ENCODE measurements at places on chromosomes 7 and 10. TPM values are rescaled to one million over a fixed set of nuclear protein-coding genes. Genes with fewer than 3 reads are reported as not detected.

SLC25A13 gene
- 8.9 TPM for total RNA-seq

PILRA gene
- total RNA-seq = 11.5 TPM

FKBP6 gene
- total RNA-seq = not detected

CDNF gene
- 0.89 TPM for total RNA-seq

- H3K27ac ChIP-seq = no peak overlapping the region
- H3K4me1 ChIP-seq = no peaks in the 10 kb centered on the region
- no peak for DNase-seq
- no peak overlapping the region for H3K4me3 ChIP-seq
- H3K36me3 ChIP-seq = no peaks in the 10 kb centered on the region
Observed at GRCh38 chr10:75476985-75477384, 45.6 kb downstream of the LRMDA start.

DNA sequence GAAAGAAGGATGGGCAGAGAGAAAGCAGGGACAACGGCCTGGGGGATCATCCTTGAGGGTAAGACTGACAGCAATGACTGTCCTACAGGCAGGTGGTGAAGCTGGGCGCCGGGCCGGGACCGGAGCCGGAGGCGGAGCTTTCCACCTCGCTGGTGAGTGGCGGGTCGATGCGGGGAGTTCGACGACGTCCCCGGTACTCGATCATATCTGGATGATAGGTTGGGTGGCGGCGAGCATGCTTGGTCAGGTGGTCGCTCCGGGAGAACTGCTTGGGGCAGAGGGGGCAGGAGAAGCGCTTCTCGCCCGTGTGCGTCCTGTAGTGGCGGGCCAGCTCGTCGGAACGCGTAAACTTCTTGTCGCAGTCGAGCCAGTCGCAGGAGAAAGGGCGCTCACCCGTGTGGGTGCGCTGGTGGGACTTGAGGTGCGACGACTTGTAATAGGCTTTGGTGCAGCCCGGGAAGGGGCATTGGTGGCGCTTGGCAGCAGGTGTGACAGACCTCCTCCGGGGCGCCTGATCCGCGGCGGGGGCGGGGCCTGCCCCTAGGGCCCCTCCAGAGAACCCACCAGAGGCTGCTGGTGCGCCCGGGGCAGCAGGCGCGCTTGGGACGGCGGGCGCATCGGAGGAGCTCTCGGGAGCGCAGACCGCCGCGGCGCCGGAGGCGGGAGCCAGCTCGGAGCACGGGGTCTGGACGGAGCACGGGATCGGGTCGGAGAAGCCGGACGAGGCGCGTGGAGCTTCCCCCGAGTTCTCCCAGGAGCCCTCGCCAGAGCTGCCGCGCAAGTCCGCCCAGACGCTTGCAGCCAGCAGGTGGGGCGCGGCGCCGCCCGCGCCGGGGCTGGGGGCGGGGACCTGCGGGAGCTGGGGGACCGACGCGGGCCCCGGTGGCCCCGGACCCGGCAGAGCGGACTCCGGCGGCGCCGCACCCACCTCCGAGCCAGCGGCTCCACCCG is 752 bp downstream of the KLF14 start:
- peak; percentile 27 for DNase-seq
- H3K4me1 ChIP-seq = peaks cover 11% of the 10 kb centered on the region
- H3K36me3 ChIP-seq = peaks cover 8% of the 10 kb centered on the region
- H3K27ac ChIP-seq = peak overlapping the region; percentile 40

DNA sequence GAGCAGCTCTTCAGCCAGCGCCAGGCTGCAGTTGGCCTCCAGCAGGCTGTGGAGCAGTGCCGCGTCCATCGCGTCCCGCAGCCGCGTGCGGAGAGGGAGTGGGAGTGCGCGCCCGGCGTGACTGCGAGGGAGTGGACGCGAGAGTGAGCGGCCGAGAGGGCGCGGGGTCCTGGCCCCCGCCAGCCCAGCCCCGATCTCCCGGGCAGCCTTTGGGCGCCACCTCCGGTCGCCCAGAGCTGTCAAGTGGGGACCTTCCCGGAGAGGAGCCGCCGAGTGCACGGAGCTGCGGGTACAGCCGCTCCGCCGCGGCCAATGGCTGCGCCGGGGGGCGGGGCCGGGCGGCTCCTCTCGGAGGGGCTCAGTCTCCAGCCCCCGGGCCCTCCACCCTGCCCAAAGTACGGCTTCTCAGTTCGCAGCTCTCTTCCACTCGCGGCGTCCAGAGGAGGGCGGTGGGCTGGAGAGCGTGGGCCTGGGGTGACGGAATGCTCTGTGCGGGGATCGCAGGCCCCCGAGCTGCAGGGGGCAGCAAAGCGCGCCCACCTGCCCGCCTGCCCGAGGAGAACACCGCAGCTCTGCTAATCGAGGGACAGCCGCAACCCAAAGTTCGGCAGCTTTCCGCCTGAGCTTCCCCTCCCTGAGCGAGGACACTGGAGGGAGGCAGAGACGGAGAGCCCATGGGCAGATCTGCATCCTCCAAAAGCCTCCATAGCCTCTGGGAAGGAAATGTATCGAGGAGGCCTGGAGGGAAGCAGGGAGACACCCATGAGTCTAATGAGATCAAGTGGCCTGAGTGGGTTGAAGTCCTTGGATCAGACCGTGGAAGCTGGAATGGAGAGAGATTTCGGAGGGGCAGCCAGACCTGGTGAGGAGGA is at the start of gene CRHR2:
TSS of gene CRHR2 (minus strand) at position 245 of the 872 bp plus-strand sequence. CDS start at position 69, 176 bp downstream.
- H3K27me3 ChIP-seq = peaks cover 66% of the 10 kb centered on the region
- peak within 1 kb of the TSS; percentile 52 for H3K4me3 ChIP-seq
- no peak within 1 kb of the TSS for H3K27ac ChIP-seq
- H3K36me3 ChIP-seq = no peaks in the 10 kb centered on the region
- peaks cover 11% of the 10 kb centered on the region for H3K4me1 ChIP-seq
- peak; percentile 36 for DNase-seq

DNA sequence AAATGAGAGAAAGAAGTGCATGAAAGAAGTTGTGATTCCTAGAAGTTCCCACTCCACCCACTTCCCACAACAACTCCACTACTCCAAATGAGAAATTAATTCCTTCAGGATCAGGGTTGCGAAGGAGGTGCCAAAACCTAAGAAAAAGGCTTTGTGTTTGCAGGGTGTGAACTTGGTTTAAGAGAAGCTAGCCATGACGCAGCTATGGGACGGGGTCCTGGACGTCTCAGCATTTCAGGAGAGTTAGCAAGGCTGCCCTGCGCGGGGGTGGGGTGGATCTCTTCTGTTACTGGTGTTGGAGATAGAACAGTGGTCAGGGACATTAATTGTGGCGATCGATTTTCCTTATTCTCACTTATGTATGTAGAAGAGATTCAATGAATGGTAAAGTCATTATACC is 61.2 kb downstream of the CHST3 start:
- no peaks in the 10 kb centered on the region for H3K36me3 ChIP-seq
- peaks cover 8% of the 10 kb centered on the region for H3K27me3 ChIP-seq
- no peak overlapping the region for H3K4me3 ChIP-seq
- peaks cover 10% of the 10 kb centered on the region for H3K4me1 ChIP-seq
- H3K27ac ChIP-seq = no peak overlapping the region

- H3K27me3 ChIP-seq = no peaks in the 10 kb centered on the region
- H3K4me3 ChIP-seq = no peak overlapping the region
- H3K36me3 ChIP-seq = peaks cover 3% of the 10 kb centered on the region
- DNase-seq = no peak
Observed at GRCh38 chr10:74011017-74011416, 13.1 kb downstream of the VCL start.

DNA sequence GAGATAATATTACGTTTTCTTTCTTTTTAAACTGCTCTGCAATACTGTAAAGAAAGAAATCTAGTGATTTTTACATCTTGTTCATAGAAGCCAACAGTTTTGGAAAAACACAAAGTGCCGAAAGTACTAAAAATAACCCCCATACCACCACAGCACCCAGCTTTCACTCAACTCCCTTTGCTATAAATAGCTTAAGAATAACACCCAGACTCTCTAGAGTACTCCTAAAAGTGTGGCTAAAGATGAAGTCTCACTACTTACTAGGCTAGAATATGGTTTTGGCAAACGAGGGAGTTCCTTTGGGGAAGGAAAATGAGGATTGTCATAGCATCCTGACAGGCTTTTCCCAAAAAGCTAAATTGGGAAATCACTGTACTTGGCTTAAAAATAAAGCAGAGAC is 151.8 kb upstream of the ANK3 start:
- no peak for DNase-seq
- H3K4me3 ChIP-seq = no peak overlapping the region
- H3K27ac ChIP-seq = no peak overlapping the region
- peaks cover 1% of the 10 kb centered on the region for H3K4me1 ChIP-seq
- peaks cover 3% of the 10 kb centered on the region for H3K27me3 ChIP-seq

- no peak for DNase-seq
- H3K4me3 ChIP-seq = no peak overlapping the region
- no peak overlapping the region for H3K27ac ChIP-seq
- H3K36me3 ChIP-seq = no peaks in the 10 kb centered on the region
Observed at GRCh38 chr7:147412782-147413556, 1177.6 kb upstream of the C7orf33 start.

GRCh38 chr7:128733278-128733645 is 5.9 kb upstream of the CALU start:
- peaks cover 12% of the 10 kb centered on the region for H3K27me3 ChIP-seq
- DNase-seq = no peak
- H3K4me3 ChIP-seq = no peak overlapping the region
- no peak overlapping the region for H3K27ac ChIP-seq
- no peaks in the 10 kb centered on the region for H3K36me3 ChIP-seq
- H3K4me1 ChIP-seq = peaks cover 4% of the 10 kb centered on the region

DNA sequence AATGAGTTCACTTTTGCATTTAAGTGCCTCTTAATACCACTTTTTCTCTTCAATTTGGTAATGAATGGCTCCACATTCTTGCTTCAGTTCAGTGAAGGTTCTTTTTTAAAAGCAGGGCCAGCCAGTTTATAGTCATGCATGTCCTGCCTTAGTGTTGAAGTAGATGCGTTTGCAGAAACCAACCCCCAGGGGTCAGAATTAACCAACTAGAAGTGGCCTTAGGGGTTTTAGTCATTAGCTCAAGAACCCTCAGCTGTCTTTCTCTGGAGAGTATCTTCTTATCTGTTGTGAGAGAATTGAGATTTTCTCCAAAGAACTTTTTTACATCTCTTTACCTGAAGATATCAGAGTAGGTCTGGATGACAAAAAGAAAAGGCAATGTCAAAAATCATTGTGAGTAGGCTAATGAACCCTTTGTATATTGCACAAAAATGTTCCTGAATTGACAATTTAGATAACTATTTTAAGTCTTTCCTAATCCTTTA is 82.2 kb downstream of the PIK3CG start:
- DNase-seq = peak; percentile 50
- H3K27me3 ChIP-seq = peaks cover 8% of the 10 kb centered on the region
- H3K4me1 ChIP-seq = no peaks in the 10 kb centered on the region
- no peak overlapping the region for H3K4me3 ChIP-seq
- no peaks in the 10 kb centered on the region for H3K36me3 ChIP-seq

GRCh38 chr7:157255201-157255606 is 81.6 kb upstream of the DNAJB6 start:
- no peak overlapping the region for H3K4me3 ChIP-seq
- no peak for DNase-seq
- H3K27me3 ChIP-seq = no peaks in the 10 kb centered on the region
- H3K36me3 ChIP-seq = peaks cover 49% of the 10 kb centered on the region
- H3K4me1 ChIP-seq = no peaks in the 10 kb centered on the region

DNA sequence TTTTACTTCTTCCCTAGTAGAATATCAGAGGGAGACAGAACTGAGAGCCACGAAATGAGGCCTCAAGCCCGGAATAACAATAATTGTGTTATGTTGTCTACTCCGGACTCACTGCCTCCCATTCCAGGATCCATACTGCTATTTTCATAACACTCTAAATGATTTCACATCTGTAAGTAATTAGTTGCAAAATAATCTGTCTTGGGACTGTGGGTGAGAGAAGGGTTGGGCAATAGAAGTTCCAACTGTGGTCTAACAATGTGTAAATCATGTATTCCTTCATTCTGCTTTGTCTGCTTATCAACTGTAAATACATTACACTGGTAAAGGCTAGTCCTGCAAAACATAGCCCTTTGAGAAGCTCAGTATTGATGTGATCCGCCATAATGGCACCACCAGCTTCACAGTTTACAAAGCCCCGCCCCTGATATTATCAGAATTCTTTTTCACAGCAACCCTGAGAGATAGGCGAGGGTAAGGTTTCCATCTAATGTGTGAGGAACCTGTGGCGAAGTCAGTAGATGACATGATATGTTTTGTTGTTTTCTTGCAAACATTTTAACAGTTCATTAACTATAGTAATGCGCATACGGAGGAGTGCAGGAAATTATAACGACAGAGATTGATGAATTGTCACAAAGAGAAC is 265.7 kb upstream of the BMPER start:
- H3K27ac ChIP-seq = no peak overlapping the region
- no peaks in the 10 kb centered on the region for H3K27me3 ChIP-seq
- no peaks in the 10 kb centered on the region for H3K4me1 ChIP-seq
- H3K36me3 ChIP-seq = no peaks in the 10 kb centered on the region
